ENCODE measurements at places on chromosomes 4 and X.

DNA sequence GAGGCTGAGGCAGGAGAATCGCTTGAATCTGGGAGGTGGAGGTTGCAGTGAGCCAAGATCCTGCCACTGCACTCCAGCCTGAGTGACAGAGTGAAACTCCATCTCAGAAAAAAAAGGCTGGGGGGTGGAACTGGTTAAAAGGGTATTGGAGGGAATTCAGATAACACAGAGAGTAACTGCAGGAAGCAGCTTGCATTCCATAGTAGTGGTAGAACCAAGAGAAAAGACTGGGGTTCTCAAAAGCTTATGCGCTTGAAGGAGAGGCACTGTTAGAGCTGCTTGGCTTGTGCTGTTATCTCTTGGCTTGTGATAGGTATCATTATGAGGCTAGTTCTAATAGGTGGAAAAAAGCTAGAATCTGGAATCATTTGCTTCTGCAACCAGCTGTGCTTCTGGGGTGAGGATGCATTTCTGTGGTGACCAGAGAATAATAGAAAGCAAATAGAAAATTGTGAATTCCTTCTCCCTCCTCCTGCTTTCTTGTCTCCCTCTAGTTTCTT lies 91.2 kb upstream of the ELOVL6 start:
- no peak for DNase-seq

DNA sequence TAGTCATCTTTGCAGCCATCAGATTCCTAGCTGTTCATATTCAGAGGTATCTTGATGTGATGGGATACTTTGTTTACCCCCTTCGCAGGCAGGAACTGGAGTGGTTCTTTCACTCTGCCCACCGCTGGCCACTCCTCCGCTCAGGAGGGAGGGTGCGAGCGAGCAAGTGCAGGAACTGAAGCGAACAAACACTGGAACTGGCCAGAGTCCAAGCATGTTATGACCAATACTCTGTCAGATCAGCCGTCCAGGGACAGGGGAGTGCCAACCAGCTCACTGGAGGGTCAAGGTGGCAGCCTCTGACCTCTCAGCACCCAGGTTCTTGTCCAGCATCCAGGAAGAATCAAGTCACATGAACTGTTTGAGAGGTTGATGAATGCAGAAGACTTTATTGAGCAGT lies 18.0 kb upstream of the MANBA start:
- DNase-seq: no peak

DNA sequence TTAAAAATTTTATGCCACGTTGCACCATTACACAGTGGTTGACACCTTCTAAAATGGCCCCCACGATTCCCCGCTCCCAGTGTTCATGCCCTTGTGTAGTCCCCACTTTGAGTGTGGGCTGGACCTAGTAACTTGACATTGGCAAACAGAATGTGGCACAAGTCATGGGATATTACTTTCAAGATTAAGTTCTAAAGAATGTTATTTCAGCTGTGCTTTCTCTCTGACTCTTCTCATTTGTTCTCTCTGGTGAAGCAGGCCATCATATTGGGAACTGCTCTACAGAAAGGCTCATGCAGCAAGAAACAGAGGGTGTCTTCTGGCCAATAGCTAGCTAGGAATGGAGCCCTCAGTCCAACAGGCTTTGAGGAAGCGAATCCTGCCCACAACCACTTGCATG lies 67.1 kb downstream of the ATXN3L start:
- no peak for DNase-seq

- no peak for DNase-seq
Measured at GRCh38 chr4:138558886-138559285, 316.7 kb upstream of the SLC7A11 start.

- peak; percentile 82 for DNase-seq
Measured at GRCh38 chr4:10457255-10457801, at the start of gene ZNF518B. Gene ZNF518B, minus strand, starts transcription at chr4:10457426. Its CDS starts 11,098 bp downstream, at chr4:10446328.

DNA sequence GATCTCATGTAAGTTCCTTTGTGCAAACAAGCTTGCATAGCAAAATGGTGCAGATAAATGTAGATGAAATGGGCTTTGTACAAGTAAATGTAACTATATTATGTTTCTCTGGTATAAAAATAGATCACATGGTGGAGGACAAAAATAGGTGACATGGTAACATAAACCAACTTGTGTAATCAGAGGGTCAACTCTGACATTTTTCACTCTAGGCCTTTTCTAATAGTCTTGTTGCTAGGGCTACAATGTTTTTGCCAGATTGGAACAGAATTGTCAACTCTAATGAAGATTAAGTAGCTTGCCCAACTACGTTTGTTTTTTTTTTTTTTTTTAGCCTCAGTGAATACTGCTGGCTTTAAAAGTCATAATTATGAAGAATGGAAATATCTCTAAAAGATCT lies 11.5 kb downstream of the MAD2L1 start:
- DNase-seq: no peak

GRCh38 chr4:114386637-114387233 lies 211.9 kb upstream of the UGT8 start:
- no peak for DNase-seq

DNA sequence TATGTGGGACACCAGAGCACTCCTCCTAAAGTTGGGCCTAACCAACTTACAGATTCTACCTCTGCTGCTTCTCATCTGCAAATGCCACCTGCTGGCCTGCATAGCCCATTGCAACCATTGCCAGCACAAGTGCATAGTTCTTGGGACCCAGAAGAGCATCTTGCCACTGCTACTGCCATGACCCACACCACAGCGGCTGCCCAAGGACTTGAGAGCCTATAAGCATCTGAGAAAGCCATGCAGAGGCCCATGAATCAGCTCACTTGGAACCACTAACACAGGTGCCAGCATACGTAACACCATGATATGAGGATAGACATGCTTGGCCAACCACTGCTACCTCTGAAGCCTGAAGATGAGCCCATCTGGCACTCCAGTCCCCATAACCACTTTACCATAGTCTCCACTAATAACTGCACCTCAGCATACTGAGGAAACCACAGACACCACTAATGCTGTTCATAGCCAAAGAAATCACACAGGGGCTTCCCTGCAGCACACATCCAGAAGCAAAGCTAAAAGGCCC lies 258.1 kb upstream of the AGTR2 start:
- DNase-seq: no peak

GRCh38 chr4:149398993-149399392 lies 416.6 kb downstream of the IQCM start:
- no peak for DNase-seq

DNA sequence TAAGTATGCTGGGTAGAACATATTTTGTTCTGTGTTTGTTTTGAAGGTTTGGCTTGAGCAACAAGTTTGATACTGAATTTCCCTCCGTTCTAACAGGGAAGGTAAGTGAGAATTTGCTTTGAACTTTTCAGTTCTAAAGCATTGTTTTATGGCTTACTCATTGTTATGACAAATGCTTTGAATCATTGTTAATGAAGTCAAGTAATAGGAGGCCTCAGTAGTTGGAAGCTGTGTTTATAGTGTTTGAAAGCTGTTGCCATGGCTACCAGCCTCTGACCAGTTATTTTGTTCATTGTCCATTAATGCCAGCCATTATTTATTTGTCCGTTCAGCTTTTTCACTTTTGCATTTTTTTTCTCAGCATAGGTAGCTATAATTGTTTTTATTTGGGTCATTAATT lies 14.4 kb downstream of the CHIC1 start:
- DNase-seq: no peak

DNA sequence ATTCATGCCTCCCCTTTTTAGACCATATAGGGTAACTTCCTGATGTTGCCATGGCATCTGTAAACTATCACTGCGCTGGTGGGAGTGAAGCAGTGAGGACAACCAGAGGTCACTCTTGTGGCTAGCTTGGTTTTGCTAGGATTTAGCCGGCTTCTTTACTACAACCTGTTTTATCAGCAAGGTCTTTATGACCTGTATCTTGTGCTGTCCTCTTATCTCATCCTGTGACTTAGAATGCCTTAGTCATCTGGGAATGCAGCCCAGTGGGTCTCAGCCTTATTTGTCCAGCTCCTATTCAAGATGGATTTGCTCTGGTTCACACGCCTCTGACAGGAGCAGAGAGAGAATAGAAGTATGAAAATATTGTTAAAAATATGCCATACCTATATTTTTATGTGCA lies 355.7 kb downstream of the ADGRL3 start:
- DNase-seq: no peak

DNA sequence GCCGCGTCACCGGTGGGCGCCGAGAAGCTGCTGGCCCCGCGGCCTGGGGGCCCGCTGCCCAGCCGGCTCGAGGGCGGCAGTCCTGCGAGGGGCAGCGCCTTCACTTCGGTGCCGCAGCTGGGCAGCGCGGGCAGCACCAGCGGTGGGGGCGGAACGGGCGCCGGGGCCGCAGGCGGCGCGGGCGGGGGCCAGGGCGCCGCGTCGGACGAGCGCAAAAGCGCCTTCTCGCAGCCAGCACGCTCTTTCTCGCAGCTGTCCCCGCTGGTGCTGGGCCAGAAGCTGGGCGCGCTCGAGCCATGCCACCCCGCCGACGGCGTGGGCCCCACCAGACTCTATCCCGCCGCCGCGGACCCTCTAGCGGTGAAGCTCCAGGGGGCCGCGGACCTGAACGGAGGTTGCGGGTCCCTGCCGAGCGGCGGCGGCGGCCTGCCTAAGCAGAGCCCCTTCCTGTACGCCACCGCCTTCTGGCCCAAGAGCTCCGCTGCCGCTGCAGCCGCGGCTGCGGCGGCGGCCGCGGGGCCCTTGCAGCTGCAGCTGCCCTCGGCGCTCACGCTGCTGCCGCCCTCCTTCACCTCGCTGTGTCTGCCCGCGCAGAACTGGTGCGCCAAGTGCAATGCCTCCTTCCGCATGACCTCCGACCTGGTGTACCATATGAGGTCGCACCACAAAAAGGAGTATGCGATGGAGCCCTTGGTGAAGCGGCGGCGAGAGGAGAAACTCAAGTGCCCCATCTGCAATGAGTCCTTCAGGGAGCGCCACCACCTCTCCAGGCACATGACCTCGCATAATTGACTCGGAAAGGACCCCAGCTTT lies 5.6 kb downstream of the PRDM8 start:
- peak; percentile 76 for DNase-seq

DNA sequence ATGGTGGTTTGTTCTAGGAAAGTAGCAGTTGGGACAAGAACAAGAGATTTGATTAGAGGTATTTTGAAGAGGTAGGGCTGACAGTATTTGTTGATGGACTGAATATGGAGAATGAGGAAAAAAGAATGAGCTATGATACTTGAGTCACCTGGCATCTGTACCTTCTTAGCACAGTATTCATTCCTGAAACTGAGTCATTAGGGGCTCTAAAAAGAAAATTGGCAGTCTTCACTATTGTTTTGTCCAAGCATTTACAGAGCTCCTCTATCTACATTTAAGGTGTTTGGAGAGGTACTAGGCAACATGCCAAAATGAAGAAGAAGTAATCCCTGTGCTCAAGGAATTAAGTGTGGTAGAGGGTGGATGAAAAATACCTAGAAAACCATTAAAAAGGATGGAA lies 165.8 kb downstream of the SHROOM4 start:
- DNase-seq: no peak

DNA sequence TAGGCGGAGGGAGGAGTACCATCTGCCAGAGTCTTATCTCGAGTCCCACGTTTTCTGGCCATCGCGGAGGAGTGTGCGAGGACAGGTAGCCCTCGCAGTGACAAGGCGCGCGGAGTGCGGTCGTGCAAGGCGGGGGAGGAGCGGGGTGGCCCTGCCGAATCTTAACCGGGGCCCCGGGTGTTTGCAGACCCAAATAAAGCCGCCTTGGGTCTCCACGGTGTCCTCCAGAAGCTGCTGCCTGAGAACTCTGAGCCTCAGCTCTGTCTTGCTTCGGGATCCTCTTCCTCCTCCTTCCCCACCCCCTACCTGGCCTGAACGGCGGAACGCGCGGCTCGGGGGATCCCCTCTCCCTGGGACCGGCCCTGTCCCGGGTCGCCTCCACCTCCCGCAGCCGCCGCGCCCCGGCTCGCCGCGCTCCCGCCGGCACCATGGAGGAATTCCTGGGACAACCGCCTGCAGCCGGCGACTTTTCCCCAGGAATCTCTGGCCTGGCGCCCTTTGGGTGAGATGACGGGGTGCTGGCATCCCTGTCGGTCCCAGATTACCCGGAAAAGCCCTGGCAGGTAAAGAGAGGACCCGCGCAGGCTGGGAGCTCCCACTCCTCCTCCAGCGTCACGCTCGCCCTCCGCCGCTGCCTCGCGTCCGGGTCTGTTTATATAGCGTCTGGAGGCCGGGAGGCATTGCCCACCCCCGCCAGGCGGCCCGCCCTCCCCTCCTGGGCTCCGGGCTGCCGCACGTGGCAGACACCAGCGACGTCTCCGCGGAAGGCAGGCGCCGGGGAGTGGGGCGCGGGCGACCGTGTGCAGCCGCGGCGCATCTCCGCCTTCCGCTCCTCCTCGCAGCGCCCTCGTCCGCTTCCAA lies at the start of gene GALNTL6:
GALNTL6 (plus strand) TSS at position 740 of the 861 bp plus-strand sequence.
- DNase-seq: no peak

- DNase-seq: peak; percentile 68
Measured at GRCh38 chrX:118974088-118974907, at the start of gene LONRF3. Gene LONRF3, plus strand, starts transcription at chrX:118974618. Its CDS starts 163 bp downstream, at chrX:118974781.

DNA sequence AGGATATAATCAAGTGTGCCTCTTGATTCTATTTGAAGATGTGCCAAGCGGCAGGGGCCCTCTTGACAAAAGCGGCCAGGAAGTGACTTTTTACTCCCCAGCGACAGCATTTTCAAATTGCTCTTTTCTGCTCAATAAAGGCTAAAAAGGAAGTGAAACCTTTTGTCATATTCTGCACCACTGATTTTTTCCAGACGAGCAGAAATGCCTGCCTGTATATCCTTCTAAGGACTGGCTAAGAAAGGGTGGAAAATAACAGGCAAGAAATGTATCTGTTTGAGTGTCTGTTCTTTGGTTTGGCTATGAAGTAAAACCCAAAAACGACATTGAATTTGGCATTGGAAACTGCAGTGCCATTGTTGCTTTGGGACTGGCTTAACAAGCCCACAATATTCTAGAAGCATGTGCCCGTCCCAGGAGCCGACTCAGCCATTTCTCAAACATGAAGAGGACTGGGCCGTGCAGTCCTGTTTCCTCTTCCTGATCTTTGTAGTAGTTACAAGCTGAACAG lies 25.4 kb downstream of the TMSB4X start:
- DNase-seq: peak; percentile 55

DNA sequence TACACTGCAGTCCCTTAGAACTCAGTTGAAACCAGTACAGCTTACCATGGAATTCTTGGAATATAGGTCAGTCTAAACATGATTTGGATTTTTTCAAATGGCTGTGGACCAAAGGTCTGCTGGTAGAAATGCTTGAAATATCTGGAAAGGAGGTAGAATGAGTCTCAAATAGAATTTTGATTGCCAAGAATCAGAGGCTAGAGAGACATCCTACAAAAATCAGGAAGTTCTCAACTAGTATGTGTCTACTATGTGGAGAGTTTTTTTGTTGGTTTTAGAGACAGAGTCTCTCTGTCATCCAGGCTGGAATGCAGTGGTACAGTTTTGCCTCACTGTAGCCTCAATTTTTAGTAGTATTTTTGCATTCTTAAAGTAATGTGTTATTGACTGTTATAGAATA lies 53.6 kb downstream of the PAQR3 start:
- DNase-seq: no peak
